NCI-H510A (cell line): ENCODE measurements at places on chromosomes 1 and 21.

DNA sequence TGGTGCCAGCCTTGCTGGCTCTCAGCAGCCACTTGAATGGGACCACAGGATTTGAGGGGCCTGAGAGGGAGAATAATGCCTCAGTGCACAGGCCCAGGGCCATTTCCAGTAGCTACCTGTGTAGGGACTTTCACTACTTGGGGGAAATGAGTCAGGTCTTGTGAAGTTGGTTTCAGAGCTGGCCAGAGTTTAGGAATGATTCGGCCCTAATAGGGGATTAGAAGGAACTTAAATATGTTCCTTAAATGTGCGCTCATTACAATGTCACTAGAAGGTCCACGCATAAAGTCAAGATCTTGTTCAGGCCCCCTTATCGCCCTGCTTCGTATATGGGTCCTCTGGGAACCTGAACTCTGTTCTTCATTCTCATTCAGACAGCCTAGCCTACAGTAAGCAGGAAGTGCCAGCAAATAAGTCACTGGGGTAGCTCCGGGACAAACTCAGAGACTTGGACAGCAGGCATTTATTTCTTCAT lies 5.6 kb upstream of the AKR1A1 start:
- no peak for DNase-seq

DNA sequence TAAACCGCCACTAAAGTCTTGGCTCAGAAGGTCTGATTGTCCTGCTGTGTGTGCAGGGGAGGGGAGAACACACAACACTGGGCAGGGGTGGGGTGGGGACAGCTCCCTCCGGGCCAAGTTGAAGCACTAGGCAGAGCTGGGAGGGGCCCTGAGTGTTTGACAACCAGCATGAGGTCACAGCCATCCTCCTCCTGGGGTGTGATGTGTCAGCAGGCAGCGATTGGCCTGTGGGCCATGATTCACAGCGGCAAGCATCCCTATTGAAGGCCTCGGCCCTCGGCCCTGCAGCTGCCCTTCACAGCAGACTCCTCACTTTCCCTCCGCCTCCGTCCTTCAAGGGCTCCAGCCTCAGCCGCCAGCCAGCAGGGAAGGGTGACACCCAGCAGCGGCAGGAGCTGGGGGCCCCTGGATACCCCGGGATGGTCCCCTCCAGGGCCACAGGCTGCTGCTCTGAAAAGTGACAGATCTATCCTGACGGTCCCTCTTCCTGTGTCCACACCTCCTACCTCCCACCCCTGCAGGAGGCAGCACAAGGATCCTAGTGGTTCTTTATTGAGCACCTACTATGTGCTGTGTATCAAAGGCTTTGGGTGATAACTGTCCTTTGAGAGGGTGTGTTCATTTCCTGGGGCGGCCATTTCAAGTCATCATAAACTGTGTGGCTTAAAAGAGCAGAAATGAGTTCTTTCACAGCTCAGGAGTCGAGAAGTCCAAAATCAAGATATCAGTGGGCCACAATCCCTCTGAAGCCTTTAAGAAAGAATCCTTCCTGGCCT lies 66.0 kb upstream of the SLC25A33 start:
- DNase-seq, result peak; percentile 99

GRCh38 chr1:230863449-230863848 lies 4.9 kb downstream of the C1orf198 start:
- peak; percentile 59 for DNase-seq

- no peak for DNase-seq
These were observed 117.2 kb downstream of the DYRK1A start for GRCh38 chr21:37483776-37484175.

- DNase-seq, result no peak
These were observed 33.4 kb downstream of the BATF3 start for GRCh38 chr1:212666116-212666775.

GRCh38 chr1:24828887-24829192 lies 83.6 kb downstream of the CLIC4 start:
- DNase-seq, result no peak

DNA sequence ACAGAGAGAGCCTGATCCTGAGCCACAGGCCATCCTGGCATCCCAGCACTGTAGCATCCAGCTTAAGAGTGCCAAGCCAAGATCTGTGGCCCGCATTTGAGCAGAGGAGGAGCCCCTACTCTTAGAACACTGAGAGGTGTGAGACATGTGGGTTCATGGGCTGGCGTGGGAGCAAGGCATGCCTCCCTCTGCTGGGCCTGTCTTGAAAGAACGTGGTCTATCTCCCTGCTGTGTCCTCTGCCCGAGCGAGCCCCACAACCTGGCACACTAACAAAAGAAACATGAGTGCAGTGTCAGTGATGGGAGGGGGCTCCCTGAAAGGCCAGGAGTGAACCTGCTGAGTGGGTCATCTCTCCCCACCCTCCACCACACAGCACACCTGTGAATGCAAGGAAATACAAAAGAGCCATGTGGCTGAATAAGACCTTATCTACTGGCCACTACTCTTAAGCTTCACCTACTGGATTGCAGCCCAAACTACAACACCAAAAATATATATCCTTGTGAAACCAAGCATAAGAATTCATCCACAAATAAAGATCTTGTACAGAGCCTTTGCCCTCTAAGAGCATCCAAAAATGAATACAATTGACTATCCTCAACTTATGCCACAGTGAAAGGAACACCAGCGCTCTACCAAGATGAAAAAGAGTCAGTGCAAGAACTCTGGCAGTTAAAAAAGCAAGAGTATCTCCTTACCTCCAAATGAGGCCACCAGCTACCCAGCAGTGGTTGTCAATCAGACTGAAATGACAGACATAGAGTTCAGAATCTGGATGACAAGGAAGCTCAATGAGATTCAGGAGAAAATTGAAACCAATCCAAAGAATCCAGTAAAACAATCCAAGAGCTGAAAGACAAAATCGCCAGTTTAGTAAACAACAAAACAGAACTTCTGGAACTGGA lies 259.4 kb upstream of the DAB1 start:
- no peak for DNase-seq

GRCh38 chr1:159890390-159890789 lies 9.6 kb downstream of the CFAP45 start:
- no peak for DNase-seq

- no peak for DNase-seq
These were observed 366.1 kb upstream of the ST6GALNAC5 start for GRCh38 chr1:76501136-76501535.

GRCh38 chr1:33819913-33820311 lies 44.0 kb upstream of the HMGB4 start:
- DNase-seq, result no peak
